ENCODE measurements at places on chromosomes 11 and 22.

DNA sequence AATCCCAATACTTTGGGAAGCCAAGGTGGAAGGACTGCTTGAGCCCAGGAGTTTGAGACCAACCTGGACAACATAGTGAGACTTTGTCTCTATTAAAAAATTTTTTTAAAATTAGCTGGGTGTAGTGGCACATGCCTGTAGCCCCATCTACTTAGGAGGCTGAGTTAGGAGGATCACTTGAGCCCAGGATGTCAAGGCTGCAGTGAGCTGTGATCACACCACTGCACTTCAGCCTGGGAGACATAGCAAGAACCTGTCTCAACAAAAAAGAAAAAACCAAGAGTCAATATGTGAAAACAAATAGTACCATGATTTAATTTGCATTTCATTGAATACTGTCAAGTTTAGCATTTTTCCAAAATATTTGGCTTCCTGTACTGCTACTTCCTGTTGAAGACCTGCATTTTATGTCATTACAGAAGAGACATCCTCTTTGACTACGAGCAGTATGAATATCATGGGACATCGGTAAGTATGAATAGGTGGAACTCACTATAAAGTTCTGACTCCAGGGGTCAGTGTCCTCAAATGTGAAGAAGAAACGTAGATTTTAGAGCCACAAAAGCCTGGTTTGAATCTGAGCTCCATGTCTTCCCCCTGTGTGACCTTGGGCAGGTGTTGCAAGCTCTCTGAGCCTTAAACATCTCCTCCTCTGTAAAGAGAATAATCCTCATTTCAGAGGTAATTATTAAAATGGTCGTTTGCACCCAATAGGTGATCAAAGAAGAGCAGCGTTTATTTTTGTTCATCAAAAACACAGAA, 16.0 kb downstream of the CDC45 start:
- peak; percentile 23 for DNase-seq

DNA sequence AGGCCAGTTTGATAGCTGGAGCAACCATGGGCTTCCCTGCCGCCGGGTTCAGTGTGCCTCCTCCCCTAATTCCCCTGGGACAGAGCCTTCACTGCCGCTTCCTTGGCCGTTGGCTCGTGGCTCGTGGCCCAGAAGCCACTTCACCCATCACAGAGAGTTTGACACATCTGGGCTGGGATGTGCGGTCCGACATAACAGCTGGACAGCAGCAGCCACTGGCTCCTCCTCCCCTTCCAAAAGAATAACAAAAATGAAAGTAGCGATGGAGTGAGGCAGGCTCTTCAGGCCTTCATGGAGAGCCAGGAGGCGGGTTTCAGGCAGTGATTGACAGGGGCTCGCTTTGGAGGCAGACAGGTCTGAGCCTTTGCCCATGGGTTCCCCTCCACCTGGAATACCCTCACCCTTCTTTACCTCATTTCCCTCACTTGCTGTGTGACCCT, 8.2 kb downstream of the CREB3L1 start:
- DNase-seq, result no peak

DNA sequence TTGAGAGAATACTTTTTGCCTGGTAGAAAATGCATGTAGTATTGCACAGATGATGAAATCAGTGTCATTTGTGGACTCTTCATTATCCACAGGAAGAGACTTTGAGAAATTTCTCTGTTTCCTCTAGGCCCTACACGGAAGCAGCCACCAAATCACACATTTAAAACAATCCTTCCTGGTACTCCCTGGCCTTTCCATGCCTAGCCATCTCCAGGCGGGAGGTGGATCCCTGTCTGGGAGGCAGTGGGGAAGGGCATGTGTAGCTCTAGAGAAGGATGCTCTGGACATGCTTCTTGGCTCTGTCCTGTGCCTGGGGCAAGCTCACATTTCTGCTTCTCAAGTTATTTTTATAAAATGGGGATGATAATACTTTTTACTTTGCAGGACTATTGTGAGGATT, 114.1 kb downstream of the ADAMTS15 start:
- no peak for DNase-seq

DNA sequence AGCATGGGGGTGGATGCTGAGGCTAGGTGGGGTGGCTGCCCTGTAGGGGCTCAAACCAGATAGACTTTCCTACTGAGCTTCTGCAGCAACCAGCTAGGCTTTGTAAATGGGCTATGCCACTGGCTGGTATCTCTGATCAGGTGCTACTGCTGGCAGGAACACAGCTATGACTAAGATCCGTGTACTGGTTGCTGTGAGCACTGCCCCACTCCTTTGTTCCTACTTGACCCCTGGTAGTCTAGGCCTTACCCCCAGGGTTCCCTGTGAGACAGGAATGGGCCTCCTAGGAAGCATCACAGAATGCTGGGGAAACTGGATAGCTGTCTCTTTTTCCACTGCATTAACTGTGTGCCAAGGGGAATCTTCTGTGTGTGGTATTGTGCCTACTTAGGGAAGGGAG, 58.4 kb upstream of the GAB2 start:
- DNase-seq, result no peak

- DNase-seq, result no peak
Measured at GRCh38 chr22:37090920-37091695, 18.4 kb downstream of the TMPRSS6 start.

DNA sequence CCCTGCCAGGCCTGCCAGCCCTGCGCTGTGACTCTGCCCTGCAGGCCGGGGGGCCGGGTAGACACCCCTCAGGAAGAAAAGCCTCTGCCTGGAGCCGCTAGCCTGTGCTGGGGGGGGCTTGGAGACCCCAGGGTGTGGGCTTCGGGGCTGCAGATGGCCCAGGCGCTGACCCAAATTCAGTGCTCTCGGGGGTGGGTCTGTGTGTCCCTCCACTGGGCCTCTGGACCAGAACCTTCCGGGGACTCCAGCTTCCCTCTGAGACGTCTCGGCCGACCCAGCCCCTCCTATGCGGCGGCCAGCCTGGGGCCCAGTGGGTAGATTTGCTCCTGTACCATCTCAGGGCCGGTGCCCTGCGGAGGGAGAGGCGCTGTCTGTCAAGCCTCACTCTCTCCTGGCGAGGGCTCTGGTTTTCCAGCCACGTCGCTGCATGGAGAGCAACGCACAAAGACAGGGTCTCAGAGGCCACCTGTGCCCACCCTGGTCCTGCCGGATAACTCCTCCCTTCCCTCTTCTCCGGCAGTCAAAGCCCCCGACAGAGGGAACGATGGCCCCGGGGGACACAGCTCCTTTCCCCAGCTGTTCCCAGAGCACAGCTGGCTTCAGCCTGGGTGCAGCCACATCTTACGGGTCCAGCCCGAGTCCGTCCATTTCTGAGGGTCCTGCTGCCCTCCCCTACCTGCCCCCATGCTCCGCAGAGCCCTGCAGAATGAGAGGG, 40.1 kb upstream of the TOLLIP start:
- no peak for DNase-seq

DNA sequence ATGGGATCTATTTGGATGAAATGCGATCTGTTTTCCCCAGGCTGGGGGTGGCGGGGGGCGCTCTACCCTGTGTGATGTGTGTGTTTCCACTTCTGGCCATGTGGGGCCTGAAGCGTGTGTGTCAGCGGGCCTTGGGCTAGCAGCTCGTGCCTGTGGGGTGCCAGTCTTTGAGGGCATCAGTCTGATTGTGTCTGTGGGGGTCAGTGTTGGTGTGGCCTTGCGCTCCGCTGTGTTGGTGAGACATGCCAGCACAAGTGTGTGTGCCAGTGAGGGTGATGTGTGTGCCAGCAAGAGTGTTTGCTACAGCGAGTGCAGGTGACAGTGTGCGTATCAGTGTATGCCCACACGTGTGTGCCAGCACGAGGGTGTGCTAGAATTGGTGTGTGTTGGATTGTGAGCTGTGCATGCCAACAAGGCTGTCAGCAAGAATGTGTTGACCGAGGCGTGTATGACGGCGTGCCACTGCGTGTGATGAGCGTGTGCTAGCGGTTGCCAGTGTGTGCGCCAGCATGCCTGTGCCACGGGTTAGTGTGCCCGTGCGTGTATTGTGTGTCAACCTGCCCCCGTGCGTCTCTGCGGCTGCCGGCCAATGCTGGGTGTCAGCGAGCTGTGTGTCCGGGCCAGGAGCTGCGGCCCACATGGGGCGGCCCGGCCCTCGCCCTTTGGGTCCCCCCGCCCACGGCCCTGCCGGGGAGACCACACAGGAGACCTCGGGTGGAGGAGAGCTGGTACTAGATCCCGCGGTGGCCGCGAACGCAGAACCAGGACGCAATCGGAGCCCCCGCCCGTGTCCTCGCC, 519 bp downstream of the ARRB1 start:
- DNase-seq, result peak; percentile 38

DNA sequence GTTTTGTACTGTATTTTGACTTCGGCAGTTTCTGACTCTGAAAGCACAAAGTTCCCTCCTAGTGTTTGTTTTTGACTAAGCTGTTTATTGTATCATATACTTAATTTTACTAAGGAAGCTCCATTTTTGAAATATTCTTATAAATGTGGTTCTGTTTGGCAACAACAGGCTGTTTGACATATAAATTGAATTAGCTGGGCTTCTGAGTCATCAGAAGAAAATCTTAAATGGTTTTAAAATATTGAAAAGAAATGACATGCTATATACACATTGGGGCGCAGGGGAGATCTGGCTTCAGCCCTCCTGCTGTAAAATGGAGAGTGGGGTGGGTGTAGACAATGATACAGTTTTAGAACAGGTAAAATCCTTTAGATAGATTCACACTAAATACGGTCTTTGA, 38.6 kb downstream of the SHISA8 start:
- no peak for DNase-seq

GRCh38 chr11:111123463-111124398, 121.8 kb upstream of the POU2AF2 start:
- no peak for DNase-seq

GRCh38 chr11:30107899-30108298, 91.1 kb upstream of the KCNA4 start:
- no peak for DNase-seq

- no peak for DNase-seq
Measured at GRCh38 chr11:76803023-76803422, 19.9 kb downstream of the TSKU start.

- DNase-seq, result no peak
Measured at GRCh38 chr11:66704659-66705360, 24.2 kb downstream of the SPTBN2 start.

GRCh38 chr11:61011229-61011870, 39.9 kb downstream of the CD6 start:
- no peak for DNase-seq

- no peak for DNase-seq
Measured at GRCh38 chr11:23103416-23103815, 243.1 kb upstream of the CCDC179 start.

DNA sequence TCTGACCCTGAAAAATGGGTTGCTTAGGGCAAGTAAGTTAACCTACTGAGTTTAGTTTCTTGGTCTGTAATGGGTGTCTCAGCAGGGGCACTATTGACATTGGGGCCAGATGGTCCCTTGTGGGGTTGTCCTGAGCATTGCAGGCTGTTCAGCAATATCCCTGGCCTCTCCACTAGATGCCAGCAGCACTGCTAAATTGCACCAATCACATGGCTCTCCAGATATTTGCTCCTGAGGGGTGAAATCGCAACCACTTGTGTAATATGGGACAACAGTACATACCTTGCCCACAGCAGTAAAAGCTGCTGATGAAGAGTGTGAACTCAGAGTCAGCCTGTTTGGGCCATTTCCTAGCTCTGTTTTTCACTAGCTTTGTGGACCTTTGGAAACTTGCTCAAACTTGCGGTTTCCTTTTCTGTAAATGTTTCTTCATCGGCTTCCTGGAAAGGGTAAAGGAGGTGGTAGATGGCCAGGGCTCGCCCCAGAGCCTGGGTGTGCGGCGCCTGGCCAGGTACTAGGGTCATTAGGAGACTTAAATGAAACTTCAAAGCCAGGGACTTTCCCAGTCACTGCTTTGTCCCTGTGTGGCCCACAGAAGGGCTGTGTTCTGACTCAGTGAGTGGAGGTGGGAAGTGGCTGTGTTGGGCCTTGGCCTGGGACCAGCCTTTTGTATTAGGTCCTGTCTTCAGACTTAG, 13.0 kb downstream of the NCF4 start:
- peak; percentile 45 for DNase-seq

DNA sequence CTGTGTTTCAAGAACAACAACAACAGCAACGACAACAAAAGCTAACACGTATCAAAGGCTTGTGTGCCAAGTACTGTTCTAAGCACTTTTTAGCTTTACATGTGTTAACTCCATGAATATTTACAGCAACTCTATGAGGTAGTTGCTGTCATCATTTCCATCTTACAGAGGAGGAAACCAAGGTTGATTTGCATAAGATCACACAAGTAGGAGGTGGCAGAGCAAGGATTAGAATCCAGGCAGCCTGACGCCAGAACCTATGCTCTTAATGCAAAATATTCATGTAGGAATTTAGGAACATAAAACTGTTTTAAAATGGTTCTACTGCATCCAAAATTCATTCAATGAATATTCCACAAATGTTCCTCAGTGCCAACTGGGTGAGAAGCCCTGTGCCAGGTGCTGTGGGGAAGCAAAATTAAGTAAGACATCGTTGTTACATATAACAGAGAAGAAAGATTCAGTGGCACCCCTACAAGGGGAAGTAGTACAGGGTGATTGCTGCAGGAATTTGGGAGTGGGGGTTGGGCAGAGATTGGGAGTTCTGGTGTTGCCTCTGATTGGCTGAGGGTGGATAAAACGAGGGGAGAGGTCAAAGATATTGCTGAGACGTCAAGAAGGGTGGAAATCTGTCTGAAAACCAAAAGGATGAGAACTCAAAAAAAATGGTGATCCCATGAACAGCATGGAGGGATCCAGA, 86.1 kb upstream of the ARHGAP20 start:
- DNase-seq, result no peak

GRCh38 chr11:126494831-126495230, 139.3 kb downstream of the ST3GAL4 start:
- no peak for DNase-seq

DNA sequence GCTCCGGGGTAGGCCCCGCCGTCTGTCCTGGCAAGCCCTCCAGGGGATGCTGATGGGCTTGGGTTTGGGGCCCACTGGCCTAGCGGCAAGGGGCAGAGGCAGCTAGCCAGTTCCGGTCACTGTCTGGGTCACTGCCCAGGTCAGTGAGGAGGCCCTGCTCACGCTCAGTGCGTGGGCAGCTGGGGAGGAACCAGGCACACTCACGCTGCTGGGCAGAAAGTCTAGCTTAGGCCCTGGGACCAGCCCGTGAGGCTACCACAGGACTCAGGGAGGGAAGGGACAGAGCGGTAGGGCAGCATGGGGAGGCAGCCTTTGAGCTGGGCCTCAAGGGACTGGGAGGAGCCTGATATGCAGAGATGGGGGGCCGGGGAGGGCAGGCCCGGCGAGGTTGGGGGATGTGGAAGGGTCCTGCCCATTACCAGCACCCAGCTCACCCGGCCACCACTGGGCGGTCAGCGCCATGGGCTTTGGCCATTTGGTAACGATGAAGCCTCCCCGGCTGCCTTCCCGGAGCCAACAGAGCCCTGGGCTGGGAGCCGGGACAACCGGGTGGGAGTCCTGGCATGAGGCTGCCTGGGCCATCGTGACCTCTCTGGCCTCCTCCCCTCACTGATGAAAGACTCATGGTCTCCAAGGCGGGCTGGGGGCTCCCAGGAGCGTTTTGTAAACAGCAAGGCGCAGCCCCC, 14.2 kb downstream of the SHISAL1 start:
- DNase-seq, result no peak

DNA sequence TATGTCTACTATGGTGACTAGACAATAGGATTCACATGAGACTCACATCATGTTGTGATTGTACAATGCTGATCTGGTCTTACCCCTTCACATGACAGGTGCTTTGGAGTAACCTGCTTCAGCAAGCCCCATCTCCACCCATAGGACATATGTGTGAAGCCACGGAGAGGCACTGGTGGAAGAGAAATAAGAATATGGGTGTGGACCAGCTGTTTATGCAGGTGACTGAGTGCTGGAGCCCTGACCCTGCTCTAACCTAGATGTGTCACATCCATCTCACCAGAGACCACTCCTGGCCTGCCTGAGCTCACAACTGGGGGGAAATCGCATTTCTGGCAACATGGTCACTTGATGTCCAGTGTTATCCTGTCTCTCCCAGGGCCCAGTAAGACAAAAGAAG, 119.7 kb downstream of the GGTLC2 start:
- peak; percentile 8 for DNase-seq
